Fibroblast of villous mesenchyme (primary cell): ENCODE measurements at places on chromosomes 6 and 20.

GRCh38 chr6:140052736-140053729, 678.6 kb upstream of the CITED2 start:
- DNase-seq = peak; percentile 61

GRCh38 chr6:162099685-162100084, 627.9 kb downstream of the PRKN start:
- peak; percentile 79 for DNase-seq

GRCh38 chr6:136696783-136697364, 95.4 kb downstream of the MAP3K5 start:
- peak; percentile 40 for DNase-seq

DNA sequence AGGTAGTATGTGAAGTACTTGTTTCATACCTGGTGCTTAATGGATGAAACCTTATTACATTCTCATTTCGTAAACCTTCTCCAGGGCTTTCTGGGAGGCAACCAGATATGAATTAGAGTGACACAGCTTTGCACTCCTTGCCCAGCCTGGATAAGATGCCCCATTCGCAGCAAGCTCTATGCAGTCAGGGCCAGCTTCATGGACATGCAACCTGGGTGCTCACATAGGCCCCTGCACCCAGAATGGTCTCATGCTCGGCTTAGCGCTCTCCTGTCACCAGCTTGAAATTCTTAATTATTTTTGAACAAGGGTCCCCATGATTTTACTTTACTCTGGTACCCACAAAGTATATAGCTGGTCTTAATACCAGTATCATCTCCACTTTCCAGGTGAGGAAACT, 11.3 kb upstream of the PTGIS start:
- DNase-seq = no peak

DNA sequence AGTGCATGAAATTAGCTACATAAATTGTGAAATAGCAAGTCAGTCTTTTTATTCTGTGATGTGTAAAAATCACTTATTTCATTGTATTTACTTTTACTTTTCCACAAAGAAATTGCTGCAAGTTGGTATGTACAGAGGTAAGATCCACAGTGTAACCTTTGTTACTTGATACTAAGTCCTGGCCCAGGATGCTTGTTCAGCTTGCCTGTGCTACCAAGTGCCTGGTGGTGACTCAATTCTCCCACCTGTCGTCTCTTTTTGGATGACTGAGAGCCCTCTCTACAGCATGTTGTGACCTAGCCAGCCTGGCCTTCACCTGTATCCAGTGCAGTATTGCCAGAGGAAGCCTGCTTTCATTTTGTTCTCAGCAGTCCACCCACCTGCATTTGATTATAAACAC, 54.9 kb downstream of the ANKRD6 start:
- DNase-seq = no peak

DNA sequence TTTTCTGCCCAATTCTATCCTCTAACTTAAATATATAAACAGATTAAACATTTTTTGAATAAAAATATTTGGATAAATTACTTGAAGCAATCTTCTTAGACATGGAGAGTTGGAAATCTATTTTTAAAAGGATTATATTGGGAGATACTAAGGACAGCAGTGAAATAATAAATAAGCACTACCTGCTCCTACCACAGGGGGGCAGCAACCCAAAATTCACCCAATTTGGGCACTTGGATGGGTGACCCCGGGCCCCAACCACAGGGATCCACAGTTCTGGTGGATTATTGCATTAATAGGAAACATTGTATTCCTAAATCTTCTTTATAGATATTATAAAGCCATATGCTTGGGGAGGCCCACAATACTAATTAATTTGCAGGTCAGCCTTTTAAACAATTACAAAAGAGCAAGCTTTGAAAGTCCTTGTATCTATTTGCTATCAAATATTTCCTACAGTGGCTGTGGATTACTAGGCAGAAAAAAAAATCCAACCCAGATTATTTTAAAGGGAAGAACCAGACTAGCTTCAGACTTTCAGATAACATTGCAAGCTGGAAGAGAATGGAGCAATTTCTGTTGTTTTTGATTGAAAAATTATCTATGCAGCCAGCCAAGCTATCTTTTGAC, 66.4 kb upstream of the PDE10A start:
- peak; percentile 23 for DNase-seq

- DNase-seq = no peak
These were observed 6.1 kb downstream of the MDFI start for GRCh38 chr6:41644297-41644879.

GRCh38 chr6:53581856-53582255, 37.0 kb upstream of the GCLC start:
- no peak for DNase-seq

DNA sequence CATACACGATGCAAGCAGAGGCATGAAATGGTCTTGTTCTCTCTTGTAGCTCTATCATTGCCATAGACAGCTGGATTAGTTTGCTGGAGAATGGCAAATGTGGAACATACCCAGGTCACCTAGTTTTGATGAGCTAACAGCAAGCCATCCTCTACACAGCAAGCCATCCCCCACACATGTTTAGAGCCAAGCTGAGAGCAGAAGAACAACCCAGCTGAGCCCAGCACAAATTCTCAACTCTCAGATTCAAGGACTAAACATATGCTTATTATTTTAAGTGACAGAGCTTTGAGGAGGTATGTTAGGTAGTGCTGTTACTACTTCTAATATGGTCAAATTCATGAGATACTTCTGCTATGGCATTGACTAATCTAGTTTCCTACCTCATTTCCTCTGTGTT, 230.3 kb downstream of the OTOR start:
- no peak for DNase-seq

DNA sequence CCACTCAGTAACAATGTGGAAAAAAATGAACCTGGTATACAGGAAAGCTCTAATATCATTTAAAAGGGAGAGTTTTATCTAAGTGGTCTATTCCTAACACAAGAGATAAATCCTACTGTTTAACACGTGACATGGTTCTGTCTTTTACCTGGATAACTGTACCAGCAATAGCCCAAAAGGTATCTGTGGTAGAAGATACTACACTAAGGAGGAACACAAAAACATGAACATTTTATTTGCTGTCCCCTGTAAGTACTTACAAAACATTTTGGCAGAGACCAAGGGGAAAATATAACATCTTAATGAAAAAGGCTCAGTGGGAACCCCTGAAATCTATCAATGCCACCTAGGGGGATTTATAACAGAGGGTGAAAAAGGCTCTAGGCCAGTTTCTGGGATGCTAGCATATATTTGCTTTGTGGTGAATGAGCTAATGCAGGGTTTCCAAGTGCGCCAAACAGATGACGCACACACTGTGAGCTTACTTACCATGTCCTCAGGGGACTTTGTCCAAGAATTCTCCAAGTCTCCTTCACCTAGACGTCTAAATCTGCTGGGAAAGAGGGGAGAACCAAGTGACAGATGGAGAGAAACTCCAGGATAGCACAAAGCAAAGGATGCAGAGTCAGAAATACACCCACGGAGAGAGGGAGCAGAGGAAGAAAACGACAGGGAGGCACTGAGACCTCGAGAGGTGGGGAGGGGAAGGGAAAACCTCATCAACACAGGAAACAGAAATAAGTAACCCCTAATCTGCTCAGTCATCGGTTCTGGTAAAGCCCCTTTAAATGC, 147.9 kb upstream of the PRND start:
- peak; percentile 94 for DNase-seq
